Fibroblast of skin of right biceps (primary cell): ENCODE measurements at places on chromosomes 4 and X.
A peak's percentile ranks its signal among the peaks of the same experiment; 100 is the strongest.

DNA sequence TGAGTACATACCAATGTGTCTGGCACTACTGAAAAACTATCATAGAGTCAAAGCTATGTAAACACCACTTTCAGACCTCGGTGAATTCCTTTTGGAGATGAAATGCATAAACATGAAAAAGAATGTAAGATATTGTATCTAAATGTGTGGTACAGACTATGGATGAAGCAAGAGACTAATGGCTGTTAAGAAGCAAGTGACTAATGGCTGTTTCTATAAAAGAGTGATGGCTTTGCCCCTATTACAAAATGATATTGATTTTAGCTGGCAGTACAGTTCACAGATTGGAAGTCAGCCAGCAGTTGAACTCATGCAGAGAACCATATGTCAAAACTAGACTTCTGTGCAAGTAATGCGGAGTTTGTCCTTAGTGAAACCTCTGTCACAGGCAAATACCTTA, 359.3 kb downstream of the GRXCR1 start:
- DNase-seq, result peak; percentile 38

- DNase-seq, result no peak
Measured at GRCh38 chrX:13081395-13082205, 37.2 kb upstream of the FAM9C start.

GRCh38 chr4:179569549-179569948, 2127.3 kb upstream of the AGA start:
- DNase-seq, result no peak

- DNase-seq, result no peak
Measured at GRCh38 chr4:182749667-182750167, 167.5 kb downstream of the DCTD start.
